ENCODE measurements at places on chromosomes 12 and 14.

GRCh38 chr14:101780887-101781239 is 19.4 kb downstream of the PPP2R5C start:
- no peak for DNase-seq

- DNase-seq: no peak
Observed at GRCh38 chr12:46560874-46561273, 188.3 kb upstream of the SLC38A2 start.

GRCh38 chr14:51327376-51327775 is 87.3 kb downstream of the TMX1 start:
- no peak for DNase-seq

GRCh38 chr12:98908866-98909265 is 263.8 kb downstream of the APAF1 start:
- no peak for DNase-seq

DNA sequence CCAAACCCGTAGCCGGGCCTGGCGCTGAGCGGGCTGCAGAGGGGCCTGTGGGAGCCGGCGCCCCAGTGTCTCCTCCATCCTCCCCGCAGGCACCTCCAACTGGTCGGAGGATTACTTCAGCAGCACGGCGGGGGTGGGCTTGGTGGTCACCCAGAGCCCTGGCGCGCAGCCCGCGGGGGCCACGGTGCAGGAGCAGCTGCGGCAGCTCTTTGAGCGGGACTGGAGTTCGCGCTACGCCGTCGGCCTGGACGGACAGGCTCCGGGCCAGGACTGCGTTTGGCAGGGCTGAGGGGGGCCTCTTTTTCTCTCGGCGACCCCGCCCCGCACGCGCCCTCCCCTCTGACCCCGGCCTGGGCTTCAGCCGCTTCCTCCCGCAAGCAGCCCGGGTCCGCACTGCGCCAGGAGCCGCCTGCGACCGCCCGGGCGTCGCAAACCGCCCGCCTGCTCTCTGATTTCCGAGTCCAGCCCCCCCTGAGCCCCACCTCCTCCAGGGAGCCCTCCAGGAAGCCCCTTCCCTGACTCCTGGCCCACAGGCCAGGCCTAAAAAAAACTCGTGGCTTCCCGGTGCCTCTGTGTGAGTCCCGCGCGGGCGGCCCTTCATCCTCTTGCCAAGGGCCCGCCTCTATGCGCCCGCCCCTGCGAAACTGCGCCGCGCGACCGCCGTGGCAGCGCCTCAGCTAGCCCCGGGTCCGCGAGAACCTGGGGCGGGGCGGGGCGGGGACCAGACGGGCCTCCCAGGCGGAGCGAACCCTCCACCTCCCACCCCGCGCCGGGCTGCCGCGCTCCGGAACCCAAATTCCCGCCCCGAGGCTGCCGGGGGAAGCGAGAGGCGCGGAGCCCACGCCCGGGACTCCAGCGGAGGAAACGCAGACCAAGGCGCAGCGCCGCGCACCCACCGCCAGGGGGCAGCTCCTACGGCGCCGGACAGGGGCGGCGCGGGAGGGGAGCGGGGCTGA is 8.3 kb downstream of the PLD4 start:
- DNase-seq: peak; percentile 93

DNA sequence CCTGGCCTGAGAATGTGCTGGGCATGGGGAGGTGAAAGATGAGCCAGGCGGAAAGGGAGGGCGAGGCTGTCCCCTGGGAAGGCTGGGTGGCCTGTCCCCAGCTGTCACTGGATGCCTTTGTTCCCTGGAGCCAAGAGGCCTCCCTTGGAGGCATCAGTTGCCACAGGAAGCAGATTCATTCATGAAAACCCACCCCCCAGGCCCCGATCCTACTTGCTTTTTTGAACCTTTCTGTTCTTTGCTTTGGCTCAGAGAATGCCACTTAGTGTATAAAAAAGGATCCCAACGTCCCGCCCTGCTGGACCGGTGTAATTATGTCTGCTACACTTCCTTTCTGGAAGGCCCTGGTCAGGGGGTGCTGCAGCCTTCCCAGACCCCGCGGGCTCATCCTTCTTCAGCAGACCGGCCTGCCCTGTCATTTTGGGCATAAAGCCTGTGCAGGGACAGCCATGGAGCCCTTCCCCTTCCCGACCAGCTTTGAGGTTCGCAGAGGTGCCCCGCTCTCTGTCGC is 220.2 kb downstream of the SLC41A2 start:
- no peak for DNase-seq

- no peak for DNase-seq
Observed at GRCh38 chr12:124716208-124717130, 147.2 kb downstream of the SCARB1 start.

GRCh38 chr12:80556566-80556965 is 112.5 kb downstream of the PTPRQ start:
- no peak for DNase-seq

DNA sequence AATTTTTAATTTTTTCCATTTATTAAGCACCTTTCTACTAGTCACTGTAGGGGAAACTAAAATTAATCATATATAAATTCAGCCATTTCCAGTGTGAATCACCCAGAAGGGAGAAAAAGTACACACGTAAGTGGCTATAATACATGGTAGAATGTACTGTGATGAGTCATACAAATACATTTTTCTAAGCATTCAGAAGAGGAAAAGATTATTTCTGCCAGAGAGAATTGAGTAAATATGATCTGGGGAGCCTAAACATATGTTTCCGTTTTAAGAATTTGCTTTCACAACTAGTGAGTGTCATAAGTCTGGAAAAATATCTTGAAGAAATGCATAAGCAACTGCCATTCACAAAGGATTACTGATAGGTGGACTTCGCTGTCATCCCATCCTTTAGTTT is 102.8 kb downstream of the TGFB3 start:
- no peak for DNase-seq

DNA sequence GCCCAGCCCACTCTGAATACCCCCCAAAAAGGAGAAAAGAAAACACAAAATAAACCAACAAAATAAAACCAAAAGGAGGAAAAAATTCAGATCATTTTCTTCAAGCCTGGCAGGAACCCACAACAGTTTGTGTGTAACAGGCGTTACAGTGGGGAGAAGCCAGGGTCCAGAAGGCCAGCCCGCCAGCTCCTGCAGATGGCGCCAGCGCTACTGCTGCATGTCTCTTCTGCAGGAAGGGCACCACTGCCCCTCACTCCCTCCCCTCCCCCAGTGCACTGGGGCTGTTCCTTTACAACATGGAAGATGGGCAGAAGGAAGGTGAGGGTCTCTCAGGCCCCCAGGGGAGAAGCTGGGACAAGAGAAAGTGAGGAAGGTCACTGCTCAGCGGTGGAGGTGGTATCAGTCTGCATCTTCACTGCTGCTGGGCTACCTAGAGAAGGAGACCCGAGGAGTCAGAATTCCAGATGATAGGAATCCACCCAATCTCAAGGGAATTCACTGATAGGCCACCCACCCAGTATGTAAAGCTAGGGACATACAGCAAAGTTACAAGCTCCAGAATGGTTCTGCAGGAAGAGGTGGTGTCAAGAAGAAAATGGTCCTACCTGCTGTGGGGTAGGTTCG is 2.3 kb upstream of the NOP2 start:
- DNase-seq: peak; percentile 52

DNA sequence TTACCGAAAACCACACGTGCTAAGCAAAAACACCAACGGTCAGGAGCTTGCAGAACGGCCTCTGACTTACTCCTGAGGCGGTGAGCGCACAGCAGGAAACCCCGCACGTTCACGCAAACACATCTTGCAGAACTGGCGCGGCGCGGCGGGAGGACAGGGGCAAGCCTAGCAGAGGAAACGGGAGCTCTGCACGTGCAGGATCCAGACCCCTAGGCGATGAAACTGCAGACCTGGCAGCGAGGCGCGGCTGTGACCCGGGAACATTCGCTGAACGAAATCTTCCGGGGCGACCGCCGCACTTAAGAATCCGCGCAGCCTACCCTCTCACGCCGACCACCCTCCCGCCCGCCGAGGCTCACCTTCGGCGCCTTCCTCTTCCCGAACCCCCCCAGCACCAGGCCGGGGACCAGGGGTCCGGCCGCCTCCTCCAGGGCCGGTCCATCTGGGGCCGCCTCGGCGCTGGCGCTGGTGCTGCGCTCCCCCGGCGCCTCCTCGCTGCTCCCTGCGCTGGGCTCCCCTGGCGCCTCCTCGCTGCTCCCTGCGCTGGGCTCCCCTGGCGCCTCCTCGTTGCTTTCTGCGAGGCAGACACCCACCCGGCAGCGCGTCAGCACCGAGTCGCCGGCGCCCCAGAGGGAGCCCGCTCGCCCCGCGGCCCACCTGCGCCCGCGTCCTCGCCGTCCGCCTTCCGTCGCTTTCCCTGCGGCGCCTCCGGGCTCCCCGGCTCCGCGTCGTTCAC is 615 bp downstream of the DDX51 start:
- DNase-seq: peak; percentile 42

DNA sequence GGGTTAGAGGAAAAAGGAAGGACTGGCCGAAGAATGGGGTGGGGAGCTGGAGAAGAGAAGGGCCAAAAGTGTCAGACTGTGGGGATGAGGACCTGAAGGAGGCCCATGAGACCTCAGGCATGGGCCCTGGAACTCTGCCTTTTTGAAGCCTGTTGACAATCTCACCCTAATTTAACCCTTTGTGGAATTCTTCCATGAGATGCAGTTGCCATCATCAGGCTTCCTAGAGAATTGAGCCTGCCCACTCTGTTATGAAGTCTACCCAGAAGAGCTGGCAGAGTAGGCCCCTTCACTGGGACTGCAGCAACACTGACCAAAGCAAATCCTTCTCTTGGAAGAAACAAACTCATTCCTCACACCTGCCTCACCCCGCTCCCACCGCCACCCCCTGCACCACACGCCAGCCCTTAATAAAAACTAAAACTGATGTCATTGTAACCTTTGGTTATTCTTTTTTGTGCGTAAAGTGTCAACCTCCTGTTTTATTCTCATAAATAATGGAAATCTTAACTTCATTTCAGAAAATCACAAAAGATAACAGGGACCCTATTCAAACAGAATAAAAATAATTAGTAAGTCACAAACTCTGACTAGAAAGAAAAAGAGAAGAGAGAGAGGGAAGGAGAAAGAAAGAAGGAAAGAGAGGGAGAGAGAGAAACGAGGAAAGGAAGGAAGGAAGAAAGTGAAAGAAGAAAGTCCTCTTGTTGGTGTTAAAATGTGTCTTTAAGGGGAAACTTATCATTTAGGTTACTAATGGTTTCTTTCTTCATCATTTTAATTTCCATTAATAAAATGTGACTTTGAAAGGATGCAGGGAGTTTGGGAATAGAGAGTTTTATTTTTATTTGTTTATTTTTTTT is 61.3 kb downstream of the CRADD start:
- DNase-seq: no peak

GRCh38 chr12:116238149-116238548 is 39.3 kb downstream of the MED13L start:
- DNase-seq: no peak

- DNase-seq: no peak
Observed at GRCh38 chr12:28413460-28414109, 223.3 kb downstream of the CCDC91 start.

GRCh38 chr12:110767863-110768262 is 25.2 kb upstream of the PPP1CC start:
- no peak for DNase-seq

DNA sequence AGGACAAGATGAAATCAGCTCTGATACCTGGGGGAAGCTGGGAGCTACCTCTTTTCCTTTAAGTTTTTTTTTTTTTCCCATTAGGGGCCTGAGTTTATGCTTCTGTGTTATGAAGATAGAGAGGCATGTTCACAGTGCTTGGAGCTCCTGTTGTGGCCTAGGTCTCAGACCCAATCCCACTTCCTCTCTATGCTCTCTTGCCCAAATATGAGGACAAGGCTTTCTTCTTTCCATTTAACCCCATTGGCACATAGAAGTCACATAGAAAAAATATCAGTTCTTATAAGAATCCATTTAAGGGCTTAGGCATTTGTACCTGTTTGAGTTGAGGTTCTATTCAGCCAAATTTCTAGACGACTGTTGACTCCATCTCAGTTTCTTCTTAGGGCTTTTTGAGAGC is 12.6 kb downstream of the MRPS35 start:
- DNase-seq: no peak

GRCh38 chr14:85063747-85064146 is 466.2 kb upstream of the FLRT2 start:
- DNase-seq: no peak

DNA sequence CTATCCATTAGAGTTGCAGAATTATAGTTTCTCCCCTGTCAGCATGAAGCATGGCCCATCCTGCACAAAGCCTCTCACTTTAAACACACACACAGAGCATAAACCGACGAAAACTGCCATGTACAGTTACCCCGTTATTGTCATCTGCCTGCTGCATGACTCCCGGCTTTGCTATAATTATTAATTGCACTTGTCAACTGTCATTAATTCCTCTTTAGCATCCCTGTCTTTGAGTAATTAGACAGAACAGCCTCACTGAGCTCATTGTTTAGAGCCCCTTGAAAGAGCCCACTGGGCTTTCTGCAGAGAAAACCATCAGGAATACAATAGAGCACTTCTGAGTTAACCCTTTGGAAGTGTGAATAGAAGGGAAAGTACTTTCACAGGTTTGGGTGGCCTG is 307.2 kb upstream of the SOX5 start:
- no peak for DNase-seq

GRCh38 chr12:131030472-131031328 is 77.0 kb downstream of the ADGRD1 start:
- no peak for DNase-seq

DNA sequence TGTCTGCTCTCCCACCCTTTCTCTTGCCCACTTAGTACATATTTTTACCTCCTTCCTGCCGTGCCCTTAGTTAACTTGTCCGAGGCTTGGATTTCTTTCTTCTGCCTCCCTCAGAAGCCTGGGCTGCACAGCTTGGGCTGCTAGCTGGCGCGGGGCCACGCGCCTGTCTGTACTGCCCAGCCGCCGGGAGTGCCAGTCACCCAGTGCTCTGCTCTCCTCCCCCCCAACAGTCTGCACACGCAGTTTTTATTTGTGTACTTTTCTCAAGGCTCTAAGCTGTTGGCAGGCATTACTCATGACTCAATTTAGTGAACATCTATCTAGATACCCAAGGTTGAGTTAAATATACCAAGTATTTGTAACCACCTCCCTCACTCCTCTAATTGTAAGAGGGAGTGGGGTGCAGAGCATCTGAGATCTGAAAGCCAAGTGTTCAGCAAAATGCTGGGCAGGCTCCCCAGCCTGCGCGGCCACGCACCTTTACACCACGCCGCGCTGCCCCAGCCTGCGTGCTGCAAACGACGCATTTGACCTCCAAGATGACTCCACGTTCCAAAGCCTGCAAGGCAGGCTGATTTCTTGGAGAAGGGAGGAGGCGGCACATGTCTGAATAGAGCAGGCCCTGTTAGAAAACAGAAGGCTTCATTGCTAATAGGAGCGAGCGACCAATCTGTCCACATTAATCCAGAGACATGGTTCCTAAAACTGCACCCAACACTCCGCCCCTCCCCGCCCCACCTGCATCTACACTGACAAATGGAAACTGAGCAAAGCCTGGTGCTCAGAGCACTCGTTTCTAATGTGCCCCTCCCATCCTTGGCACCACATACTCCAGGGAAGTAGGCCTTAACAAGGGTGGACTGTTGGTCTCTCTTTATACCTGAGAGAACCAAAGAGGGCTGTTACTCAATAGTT is 18.2 kb upstream of the CACNA2D4 start:
- DNase-seq: no peak

- DNase-seq: no peak
Observed at GRCh38 chr12:108596854-108597558, 878 bp downstream of the TMEM119 start.

GRCh38 chr12:106223485-106224354 is 24.1 kb downstream of the CKAP4 start:
- DNase-seq: peak; percentile 64

GRCh38 chr12:50569876-50570275 is 65.1 kb downstream of the DIP2B start:
- no peak for DNase-seq
